ENCODE measurements at places on chromosomes 16 and 17. TPM values are rescaled to one million over a fixed set of nuclear protein-coding genes. Genes with fewer than 3 reads are reported as not detected.

Gene MAP2K3
- total RNA-seq: 93.3 TPM

Gene BAIAP3
- total RNA-seq: 0.95 TPM

Gene TEDC2
- total RNA-seq: 15.9 TPM

Gene TRPV2
- total RNA-seq: 0.83 TPM

Gene RPGRIP1L
- total RNA-seq: 10.4 TPM

Gene MT1E
- 0.15 TPM for total RNA-seq

Gene SEBOX
- not detected for total RNA-seq

Gene SNX20
- not detected for total RNA-seq

Gene SLC13A2
- total RNA-seq: 0.10 TPM

Gene GOT2
- 168 TPM for total RNA-seq

Gene USP10
- total RNA-seq: 72.5 TPM

Gene KRT12
- total RNA-seq: not detected
